ENCODE measurements at places on chromosomes 6 and 20. TPM values are rescaled to one million over a fixed set of nuclear protein-coding genes. Genes with fewer than 3 reads are reported as not detected.
A peak's percentile ranks its signal among the peaks of the same experiment; 100 is the strongest.

SLC24A3 gene
- not detected for total RNA-seq

DNA sequence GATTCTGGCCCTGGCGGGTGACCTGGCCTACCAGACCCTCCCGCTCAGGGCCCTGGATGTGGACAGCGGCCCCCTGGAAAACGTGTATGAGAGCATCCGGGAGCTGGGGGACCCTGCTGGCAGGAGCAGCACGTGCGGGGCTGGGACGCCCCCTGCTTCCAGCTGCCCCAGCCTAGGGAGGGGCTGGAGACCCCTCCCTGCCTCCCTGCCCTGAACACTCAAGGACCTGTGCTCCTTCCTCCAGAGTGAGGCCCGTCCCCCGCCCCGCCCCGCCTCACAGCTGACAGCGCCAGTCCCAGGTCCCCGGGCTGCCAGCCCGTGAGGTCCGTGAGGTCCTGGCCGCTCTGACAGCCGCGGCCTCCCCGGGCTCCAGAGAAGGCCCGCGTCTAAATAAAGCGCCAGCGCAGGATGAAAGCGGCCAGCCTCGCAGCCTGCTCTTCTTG is 868 bp upstream of the SLC2A4RG start:
- DNase-seq, result no peak
- H3K4me1 ChIP-seq, result peaks cover 3% of the 10 kb centered on the region
- H3K36me3 ChIP-seq, result peaks cover 6% of the 10 kb centered on the region
- no peak overlapping the region for H3K4me3 ChIP-seq

DNA sequence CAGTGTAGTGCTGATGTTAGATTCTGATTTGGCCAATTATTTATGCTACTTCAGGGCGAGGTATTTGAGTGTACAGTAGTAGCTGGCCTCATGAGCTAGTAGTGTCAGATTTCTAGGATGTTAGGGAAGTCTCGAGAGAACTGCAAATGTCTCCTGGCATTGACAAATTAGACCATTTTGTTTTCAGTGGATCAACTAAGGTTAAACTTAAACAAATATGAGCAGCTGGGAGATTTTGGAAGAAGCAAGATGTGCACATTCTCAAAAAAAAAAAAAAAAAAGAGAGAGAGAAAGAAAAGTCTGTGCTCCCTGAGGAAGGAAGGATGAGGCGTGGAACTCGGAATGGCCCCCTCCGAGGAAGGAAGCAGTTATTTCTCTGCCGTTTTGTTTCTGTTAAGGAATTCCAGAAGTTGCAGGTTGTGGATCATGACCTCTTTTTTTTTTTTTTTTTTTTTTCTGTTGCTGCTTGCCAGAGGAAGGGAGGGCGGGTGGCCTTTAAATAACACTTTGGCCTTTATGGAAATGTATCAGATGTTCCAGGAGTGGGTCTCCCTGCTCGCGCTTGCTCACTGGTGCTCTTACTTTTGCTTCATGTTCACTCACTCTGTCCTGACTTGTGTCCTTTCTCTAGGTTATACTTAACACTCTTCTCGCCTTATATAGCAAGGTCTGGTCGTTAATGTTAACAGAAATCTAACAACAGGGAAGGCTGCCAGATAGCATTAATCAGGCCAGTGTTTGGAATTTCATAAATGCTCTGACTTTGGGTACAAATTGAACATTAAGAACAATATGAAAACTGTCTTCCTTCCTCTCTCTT is 124.4 kb downstream of the TCP11 start:
- H3K4me1 ChIP-seq, result peaks cover 57% of the 10 kb centered on the region
- H3K27me3 ChIP-seq, result no peaks in the 10 kb centered on the region
- peak overlapping the region; percentile 78 for H3K4me3 ChIP-seq
- H3K36me3 ChIP-seq, result peaks cover 5% of the 10 kb centered on the region
- DNase-seq, result no peak
- H3K27ac ChIP-seq, result peak overlapping the region; percentile 97

NKX2-2 gene
- not detected for total RNA-seq

GRCh38 chr6:20978151-20978614 is 443.9 kb downstream of the CDKAL1 start:
- DNase-seq, result no peak
- peaks cover 4% of the 10 kb centered on the region for H3K4me1 ChIP-seq
- no peak overlapping the region for H3K4me3 ChIP-seq
- no peaks in the 10 kb centered on the region for H3K27me3 ChIP-seq

DNA sequence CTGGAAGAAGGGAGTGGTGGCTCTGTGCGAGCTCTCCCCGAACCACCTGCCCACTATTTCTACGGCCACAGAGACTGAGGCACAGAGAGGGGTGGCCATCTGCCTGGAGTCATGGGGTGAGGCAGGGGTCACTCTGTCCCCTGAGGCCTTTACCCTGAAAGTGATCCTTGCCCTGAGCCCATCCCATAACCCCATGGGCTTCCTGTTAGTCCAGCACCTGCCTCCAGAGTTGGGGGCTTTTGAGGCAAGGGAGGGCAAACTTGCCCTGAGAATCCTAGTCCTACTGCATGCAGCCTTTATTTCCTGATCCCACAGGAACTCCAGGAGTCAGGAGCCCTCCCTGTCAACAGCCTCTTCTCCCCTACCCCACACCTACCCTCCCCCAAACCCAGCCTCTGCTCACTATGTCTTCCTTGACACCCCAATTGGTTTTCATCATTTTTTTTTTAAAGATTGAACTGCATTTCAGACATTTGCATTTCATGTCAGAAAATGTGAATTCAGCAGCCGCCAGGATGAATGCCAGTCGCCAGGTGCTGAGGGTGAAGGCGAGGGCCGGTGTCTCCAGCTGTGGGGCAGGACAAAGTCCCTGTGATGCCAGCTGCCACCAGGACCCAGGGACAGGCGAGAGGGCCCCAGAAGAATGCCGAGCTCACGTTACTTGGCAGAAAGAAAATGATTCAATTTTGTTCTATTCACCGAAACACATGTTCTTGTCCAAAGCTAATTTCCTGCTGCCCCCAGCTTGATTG is 47.6 kb upstream of the NNAT start:
- H3K27me3 ChIP-seq, result peaks cover 23% of the 10 kb centered on the region
- peaks cover 8% of the 10 kb centered on the region for H3K36me3 ChIP-seq
- no peak overlapping the region for H3K4me3 ChIP-seq
- H3K27ac ChIP-seq, result no peak overlapping the region

LY6G6F gene
- not detected for total RNA-seq

DNA sequence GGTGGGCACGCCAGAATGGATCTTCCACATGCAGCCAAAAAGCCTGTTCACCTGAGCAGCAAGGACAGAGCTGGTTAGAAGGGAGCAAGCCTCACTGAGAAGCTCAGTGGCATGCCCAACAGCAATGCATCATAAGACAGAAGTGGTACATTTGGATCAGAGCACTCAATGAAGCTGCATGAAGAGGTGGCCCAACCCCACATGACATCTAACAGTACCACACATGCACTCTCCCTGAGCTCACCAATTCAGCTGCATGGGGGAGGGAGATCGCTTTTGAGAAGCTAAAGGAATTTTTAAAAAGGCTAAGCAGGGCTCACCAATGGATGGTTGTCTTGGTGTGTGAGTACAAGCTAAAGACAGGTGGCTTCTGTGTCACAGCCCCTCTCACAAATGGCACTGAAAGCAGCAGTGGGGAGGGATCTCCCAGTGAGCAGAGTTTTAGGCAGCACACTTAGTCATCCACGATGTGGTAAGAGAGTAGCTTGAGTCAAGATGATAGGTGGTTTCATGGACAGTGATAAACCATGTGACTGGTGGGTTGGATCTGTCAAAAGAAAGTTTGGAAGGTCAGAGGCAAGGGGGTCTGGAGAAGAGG is 166.6 kb upstream of the TAB2 start:
- no peak for DNase-seq
- no peaks in the 10 kb centered on the region for H3K36me3 ChIP-seq
- no peak overlapping the region for H3K4me3 ChIP-seq
- no peak overlapping the region for H3K27ac ChIP-seq
- peaks cover 8% of the 10 kb centered on the region for H3K4me1 ChIP-seq
- peaks cover 3% of the 10 kb centered on the region for H3K27me3 ChIP-seq

GRCh38 chr6:135037541-135037940 is 17.1 kb downstream of the HBS1L start:
- H3K27ac ChIP-seq, result no peak overlapping the region
- H3K36me3 ChIP-seq, result peaks cover 12% of the 10 kb centered on the region
- H3K4me1 ChIP-seq, result peaks cover 11% of the 10 kb centered on the region
- DNase-seq, result no peak

DNA sequence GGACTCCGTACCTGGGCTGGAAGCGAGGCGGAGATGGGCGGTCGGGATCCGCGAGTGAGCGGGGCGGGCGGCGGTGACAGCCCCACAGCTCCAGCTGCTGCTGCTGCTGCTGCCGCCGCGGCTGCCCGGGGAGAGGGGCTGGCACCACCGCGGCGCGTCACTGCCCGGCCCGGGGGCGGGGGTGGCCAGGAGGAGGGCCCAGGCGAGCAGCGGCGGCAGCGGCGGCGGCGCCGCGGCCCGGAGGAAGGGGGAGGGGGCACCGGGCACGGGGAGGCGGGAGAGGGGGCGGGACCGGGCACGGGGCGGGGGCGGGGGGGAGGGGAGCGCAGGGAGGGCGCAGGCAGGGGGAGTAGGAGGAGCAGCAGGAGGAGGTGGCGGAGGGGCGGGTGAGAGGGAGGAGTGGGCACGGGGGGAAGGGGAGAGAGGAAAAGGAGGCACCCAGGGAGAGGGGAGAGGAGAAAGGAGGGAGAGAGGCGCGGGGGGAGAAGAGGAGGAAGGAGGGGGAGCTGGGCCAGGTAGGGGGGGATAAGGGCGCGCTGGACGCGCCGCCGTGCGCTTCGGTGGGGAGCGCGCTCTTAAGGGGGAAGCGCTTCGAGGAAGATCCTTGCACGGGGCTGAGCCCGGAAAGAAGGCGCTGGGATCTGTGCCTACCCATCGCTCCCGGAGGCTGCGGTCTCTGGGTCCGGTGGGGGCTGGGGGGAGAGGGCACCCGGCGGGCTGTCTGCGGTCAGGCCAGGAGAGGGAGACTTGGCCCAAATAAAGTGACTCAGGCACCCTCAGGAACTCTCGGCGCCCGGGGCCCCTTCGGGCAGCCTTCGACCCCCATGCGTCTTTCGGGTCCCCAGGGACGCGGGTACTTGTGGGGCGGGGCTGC is 101.5 kb downstream of the NOL4L start:
- peak; percentile 91 for DNase-seq
- peak overlapping the region; percentile 54 for H3K27ac ChIP-seq
- peaks cover 1% of the 10 kb centered on the region for H3K36me3 ChIP-seq
- no peaks in the 10 kb centered on the region for H3K27me3 ChIP-seq

DNA sequence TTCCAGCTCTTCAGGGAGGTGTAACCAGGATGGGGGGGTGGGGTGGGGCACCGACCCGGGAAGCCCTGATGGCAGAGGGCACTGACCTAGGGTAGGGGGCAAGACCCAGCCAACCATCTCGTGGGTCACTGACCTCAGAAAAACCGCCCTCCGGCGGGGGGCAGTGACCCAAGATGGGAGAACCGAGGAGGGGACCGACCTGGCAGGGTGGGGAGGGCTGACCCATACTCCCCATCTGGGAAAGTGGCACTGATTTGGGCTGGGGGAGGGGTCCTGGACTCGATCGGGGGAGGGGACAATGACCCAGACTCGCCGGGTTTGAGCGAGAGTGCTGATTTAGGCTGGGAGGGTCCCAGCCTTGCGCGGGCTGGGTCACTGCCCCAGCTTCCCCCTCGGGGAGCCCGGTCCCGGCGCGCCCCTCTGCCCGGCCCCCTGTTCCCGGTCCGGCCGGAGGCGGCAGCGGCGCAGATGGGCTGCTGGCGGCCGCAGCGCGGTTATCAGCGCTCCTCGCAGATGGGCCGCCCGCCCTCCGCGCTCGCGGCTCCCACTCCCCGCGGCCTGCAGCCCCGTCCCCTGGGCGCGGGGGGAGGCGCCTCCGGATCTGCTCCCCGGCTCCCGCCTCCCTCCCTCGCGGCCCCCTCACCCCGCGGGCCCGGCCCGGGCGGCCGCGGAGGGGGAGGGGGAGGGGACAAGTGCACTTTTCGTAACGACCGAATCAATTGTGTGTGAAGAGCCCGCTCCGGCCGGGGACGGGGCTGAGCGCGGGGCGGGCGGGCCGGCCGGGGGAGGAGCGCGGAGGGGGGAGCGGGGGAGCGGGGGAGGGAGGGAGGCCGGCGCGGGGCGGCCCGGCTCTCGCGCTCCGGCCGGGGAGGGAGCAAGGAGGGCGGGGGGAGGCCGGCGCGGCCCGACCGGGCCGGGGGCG is 2.2 kb downstream of the NOL4L start:
- peaks cover 21% of the 10 kb centered on the region for H3K4me1 ChIP-seq
- H3K27ac ChIP-seq, result no peak overlapping the region
- peak overlapping the region; percentile 28 for H3K4me3 ChIP-seq
- DNase-seq, result peak; percentile 77
- peaks cover 4% of the 10 kb centered on the region for H3K27me3 ChIP-seq
